NCI-H748 treated with DMSO at 0.1 percent for 48 hours (cell line): ENCODE measurements at places on chromosomes 5 and 9.

DNA sequence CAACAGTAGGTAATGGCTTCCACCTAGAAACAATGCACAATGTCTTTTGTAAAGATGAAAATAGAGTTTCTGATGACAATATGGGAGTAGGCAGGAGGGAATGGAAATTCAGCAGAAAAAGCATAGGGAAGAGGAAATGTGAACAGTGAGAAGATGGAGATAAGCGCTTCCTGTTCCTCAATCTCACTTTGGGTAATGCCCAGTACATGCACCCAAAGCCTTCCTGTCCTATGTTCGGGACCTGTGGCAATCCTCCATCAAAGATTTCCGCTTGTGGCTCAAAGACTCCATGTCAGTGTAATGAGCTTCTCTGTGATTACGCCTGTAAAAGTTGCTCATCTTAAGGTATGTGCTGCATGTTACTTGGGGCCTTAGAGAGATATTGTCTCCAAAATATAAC lies 2.7 kb downstream of the UGT3A1 start:
- no peak for DNase-seq

- no peak for DNase-seq
Measured at GRCh38 chr9:589723-590122, 251.8 kb upstream of the DMRT1 start.

GRCh38 chr9:77663754-77664153 lies 15.6 kb upstream of the GNA14 start:
- DNase-seq: no peak

DNA sequence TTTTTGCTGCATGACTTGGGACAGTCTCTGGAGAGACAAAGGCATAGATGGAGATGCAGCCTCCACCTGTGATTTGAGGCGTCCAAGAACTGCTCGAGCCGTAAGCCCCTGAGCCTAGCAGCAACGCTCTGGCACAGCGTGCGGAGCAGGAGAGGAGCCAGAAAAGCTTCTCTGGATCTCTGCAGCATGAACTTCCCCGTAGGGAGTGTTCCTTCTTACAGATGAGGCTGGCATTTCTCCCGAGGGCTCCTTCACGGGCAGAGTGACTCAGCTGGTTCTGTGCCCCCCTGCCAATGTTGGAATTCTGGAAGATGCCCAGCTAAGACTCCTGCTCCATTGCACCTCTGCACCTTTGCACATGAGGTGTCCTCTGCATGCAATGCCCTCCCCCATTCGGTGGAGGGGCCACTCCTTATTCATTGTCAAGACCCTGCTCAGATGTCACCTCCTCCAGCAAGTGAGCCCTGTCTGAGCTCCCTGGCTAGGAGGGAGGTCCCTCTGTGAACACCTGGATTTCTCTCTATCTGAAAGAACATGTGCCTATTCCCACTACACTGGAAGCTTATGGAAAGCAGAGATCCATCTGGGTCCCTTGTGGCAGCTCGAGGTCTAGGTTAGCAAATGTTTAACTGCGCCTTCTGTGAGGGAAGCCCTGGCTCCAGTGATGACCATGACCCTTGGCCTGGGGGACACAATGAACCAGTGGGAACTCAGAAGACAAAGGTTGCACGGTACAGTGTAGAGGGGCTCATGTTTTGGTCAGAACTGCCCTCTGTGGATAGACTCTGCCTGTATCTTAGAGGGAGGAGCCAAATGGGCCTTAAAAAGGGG lies 39.6 kb downstream of the SH3PXD2B start:
- DNase-seq: no peak

GRCh38 chr9:126461029-126461428 lies 134.4 kb downstream of the MVB12B start:
- DNase-seq: no peak

- DNase-seq: no peak
Measured at GRCh38 chr5:62282064-62282463, 23.9 kb upstream of the KIF2A start.

DNA sequence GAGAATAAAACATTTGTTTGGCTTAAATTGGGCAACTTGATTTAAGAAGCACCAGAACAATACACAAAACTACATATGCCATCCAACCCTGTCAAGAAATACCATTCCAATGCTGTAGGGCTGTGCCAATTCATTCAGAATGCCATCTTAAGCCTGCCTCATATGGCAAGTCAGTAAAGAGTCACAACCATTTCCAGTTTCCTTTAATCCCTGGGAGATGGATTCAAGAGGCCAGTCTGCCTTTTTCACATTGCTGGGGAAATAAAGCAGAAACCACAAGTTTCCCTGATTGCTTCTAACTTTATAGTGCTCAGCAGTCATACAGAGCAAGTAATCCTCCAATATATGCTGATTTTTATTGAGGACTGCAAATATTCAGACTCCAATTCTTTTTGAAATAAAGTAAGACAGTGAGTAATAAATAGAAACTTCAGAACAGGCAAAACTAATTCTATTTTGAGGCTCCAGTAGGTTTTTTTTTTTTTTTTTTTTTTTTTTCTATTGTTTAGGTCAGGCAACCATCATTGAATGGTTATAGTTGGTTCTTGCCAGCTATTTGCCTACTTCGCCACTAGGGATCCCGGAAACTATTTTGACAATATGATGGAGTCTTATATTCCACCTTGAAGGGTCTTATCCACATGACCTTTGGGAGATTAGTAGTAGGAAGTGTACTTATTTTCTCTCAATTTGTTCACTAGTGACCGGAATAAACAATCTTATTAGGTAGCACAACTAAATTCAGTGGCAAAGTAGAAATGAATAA lies 400.9 kb upstream of the MEF2C start:
- DNase-seq: no peak

DNA sequence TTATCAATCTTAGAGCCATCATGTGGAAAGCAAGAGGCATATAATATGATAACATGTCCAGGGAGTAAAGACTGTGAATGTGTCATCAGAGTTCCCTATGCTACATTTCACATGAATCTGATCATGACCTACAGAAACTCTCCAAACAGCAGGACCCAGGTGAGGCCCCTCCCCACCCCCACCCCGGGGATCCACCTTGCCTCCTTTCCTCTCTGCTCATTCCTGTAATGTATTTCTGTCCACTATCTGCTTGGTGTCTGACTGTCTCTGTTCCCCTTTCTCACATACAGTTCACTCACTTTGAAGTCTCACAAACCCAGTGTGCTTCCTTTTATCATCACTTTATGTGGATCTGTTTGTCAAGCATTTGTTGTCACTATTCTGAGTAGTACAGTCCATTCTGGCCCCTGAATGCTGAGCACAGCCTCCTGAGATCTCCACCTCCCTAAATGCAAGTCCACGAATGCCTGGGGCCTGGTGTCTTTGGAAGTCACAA lies 76.4 kb upstream of the SMARCA2 start:
- no peak for DNase-seq

GRCh38 chr5:38189081-38189504 lies 69.3 kb upstream of the EGFLAM start:
- no peak for DNase-seq

DNA sequence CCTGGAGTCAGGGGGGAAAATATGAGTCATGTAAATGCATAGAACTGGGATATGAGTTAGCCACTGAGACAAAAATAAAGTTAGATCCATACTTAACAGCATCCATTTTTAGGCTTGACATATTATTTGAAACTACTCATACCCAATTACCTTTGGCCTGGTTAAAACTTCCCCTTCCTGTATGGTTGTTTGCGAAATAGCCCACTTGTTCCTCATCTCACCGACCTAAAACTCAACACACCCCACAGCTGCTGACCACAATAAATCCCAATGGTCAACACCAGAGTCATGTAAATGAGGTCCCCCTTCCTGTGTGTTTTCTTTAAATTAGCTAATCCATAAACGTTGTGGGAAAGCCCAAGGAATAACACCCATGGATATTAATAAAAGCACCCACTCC lies 55.2 kb upstream of the TMEM215 start:
- no peak for DNase-seq

DNA sequence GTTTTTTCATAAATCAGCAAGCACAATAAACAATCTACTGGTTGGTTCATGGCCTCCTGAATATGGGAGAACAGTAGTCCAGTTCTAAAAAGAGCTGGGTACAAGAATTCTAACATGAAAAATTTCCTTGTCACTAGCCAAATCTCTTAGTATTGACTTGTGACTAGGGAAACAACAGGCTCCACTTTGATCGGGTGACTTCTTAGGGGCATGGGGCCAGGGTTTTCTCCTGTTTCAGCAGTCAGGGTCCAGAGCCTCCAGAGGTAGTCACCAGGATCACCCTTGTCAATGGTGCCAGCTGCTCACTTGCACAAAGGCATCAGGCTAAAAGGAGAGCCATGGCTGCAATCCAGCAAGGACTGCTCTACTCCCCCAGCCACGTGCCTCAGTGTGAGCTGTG lies 38.1 kb downstream of the LPAR1 start:
- no peak for DNase-seq

DNA sequence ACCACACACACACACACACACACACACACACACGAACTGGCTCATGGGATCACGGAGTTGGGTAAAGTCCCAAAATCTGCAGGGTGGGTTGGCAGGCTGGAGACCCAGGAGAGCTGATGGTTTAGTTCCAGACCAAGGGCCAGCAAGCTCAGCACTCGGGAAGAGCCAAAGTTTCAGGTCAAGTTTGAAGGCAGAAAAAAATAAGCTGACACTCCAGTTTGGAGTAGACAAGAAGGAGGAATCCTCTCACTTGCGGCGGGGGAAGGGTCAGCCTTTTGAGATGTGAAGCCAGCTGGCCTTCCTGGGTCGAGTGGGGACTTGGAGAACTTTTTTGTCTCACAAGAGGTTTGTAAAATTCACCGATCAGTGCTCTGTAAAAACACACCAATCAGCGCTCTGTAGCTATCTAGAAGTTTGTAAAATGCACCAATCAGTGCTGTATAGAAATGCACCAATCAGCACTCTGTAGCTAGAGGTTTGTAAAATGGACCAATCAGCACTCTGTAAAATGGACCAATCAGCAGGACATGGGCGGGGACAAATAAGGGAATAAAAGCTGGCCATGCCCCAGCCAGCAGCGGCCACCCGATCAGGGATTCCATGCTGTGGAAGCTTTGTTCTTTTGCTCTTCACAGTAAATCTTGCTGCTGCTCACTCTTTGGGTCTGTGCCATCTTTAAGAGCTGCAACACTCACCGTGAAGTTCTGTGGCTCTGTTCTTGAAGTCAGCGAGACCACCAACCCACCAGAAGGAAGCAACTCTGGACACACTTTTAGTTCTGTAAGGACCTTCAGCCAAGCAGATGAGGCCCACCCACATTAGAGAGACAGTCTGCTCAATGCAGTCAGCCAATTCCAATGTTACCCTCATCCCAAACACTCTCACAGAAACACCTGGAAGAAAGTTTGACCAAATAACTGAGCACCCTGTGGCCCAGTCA lies 37.8 kb upstream of the UNC5A start:
- DNase-seq: no peak

DNA sequence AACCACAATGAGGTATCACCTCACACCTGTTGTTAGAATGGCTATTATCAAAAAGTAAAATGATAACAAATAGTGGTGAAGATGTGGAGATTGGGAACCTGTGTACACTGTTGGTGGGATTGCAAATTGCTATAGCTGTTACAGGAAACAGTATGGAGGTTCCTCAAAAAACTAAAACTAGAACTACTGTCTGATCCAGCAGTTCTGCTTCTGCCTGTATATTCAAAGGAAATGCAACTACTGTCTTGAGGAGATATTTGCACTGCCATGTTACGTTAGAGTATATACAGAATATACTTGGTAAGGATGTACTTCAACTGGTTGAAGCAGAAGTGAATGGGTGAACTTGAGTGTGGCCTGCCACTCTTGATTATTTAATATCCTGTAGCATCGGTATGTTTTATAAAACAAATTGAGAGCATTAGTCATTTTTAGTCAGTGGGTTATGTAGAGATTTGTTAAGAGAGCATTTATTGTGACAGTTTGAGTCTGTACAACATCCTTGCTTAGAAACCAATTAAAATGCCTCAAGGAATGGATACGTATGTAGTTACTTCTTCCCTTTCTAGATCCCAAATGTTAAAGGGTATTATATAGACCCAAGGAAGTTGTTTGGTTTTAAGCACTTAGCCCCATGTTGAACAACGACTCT lies 37.5 kb downstream of the ZCCHC7 start:
- DNase-seq: no peak

DNA sequence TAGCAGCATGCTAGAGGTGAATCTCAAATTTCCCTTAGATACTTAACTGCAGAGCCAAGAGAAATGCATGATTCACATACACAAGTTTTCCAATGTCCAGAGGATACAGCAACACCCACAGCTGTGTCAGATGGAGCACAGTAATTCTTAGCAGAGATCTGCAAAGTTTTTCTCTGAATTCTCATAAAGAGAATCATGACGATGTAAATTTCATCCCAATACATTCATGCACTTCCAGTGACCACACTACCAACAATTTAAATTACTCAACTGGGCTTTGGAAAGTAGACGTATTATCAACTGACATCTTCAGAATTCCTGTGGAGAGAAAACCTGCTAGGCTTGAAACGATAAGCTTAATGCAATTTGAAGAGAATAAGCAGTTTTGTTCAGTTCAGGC lies 378.8 kb upstream of the TLE4 start:
- no peak for DNase-seq

GRCh38 chr9:7172154-7173115 lies 414.7 kb downstream of the KDM4C start:
- no peak for DNase-seq

DNA sequence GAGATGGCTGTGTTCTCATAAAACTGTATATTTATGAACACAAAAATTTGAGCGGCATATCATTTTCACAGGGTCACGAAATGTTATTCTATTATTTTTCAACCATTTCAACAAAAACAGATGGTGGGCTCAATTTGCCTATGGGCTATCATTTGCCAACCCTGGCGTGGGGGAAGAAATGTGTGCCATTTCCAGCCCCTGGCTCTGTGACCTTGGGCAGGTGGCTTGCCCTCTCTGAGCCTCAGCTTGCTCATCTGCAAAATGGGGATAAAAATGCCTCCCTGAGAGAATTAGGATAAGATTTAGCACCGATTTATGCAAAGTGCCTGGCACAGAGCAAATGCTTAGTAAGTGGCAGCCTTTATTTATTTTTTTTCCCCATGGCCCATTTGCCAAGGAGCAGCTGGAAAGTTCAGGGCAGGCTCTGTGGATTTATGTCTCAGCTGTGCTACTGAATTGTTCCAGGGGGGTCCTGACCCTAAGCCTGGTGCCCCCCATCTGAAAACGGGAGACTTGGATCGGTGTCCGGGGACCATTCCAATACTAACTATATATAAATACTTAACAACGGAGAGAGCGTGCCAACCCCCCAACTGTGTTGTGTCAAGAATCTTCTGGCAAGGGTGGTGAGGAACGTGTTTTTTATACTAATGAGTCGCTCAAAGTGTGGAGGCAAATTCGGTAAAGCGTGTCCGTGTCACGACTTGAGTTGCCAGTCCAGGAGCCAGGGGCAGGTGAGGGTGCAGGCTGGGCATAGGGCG lies 34.5 kb downstream of the HRH2 start:
- no peak for DNase-seq

DNA sequence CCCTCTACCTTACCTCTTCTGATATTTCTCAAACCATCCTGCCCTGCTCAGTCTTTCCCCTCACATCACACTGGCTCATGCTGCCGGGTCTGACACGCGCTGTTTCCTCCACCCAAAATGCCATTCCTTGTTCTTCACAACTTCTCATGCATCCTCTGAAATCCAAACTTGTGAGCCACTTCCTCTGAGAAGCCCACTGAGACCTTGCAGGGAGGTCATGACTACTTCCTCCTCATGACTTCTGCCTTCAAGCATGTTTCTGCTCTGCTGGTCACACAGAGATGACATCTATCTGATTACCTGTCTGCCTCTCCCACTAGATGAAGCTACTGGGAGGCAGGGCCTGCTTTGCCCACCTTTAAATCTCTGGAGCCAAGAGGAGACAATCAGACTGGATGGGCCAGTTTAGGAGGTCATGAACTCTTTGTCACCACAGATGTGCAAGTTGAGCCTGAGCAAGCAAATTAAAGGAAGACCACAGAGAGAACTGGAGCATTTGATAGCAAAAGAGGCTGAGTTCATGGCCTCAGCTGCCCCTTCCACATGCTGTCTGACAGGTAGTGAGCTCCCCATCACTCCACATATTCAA lies 119.8 kb upstream of the TBC1D2 start:
- no peak for DNase-seq
